Fibroblast of skin of left quadriceps (primary cell): ENCODE measurements at places on chromosomes 2 and 18.

GRCh38 chr18:59661891-59662701 is 35.1 kb downstream of the CCBE1 start:
- no peak for DNase-seq

DNA sequence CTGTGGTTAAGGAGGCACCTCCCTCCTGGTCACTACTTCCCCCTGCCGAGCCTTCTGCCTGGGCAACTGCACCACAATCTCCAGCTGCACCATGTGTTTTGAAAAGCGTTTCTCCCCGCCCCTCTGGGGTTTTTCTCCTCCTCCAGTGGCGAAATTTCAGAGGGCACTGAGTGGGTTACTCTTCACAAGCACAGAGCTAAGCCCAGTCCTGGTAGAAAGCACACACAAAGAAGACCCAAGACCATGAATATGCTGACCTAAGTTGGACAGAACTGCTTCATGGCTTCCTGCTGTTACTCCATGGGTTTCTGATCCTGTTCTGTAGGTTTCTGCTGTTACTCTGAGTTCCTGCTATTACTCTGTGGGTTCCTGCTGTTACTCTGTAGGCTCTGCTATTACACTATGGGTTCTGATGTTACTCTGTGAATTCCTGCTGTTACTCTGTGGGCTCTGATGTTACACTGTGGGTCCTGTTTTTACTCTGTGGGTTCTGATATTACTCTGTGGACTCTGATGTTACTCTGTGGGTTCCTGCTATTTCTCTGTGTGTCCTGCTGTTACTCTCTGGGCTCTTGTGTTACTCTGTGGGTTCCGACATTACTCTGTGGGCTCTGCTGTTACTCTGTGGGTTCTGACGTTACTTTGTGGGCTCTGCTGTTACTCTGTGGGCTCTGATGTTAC is 216.6 kb downstream of the RTP5 start:
- DNase-seq: no peak

GRCh38 chr2:232088771-232089170 is 127.3 kb downstream of the DIS3L2 start:
- DNase-seq: no peak

DNA sequence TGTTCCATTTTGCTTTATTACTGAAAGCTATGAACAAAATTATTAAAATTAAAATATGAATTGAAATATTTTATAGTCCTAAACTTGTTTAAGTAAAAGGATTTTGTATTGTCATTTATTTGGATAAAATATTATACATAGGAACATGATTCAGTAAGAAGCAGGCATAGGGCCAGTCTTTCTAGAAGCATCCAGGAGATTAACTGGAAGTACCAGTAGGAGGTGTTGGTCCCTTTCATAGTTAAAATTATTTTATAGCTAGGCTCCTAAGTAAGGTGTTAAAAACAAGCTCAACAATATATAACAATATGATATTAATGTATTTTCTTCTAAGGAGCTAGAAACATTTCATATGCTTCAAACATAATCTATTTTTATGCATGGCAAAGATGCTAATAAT is 43.7 kb downstream of the FIGN start:
- DNase-seq: no peak

DNA sequence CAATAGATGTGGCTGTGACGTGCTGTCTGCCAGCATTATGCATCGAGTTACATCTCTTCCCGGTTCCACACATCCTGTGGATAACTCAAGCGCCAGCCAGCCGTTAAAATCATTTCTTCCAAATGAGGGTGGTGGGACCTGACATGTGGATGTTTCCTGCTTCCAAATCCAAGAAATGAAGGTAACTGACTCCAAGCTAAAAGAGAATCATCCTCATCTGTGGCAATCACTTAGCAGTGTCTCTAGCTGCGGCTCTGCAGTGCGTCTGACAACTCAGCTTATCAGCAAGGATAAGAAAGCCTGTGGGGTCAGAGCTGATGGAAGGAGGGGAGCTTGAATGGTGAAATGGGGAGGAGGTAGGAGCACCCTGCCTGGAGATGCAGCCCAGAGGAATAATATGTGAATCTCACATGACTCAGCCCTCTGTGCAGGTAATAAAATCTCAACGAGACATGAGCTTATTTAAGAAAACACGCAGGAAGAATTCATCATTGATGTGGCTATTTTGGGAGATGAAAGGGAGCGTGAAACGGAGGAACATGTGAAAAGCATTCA is 382.2 kb upstream of the TRIB2 start:
- no peak for DNase-seq

- DNase-seq: no peak
Measured at GRCh38 chr2:197075754-197076337, 149.3 kb upstream of the PGAP1 start.

GRCh38 chr2:29187926-29188325 is 72.7 kb downstream of the CLIP4 start:
- DNase-seq: peak; percentile 48

DNA sequence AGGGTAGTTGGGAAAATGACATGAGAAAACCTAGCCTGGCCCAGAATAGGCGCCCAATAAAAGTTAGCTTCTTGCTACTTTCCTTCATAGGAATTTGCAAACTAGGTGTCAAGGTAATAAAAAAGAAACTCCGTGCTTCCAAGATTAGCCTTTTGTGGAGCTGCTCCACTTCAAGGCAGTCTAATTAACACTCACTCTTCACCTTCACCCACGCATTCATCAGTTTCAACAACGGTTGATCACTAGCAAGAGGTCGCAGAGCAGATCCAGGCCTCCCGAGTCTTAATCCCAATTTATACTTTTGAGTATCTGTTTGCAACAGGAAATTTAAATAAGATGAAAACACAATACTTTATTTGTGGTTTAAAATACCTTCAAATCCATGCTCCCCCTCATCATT is 39.5 kb upstream of the TANK start:
- DNase-seq: no peak

DNA sequence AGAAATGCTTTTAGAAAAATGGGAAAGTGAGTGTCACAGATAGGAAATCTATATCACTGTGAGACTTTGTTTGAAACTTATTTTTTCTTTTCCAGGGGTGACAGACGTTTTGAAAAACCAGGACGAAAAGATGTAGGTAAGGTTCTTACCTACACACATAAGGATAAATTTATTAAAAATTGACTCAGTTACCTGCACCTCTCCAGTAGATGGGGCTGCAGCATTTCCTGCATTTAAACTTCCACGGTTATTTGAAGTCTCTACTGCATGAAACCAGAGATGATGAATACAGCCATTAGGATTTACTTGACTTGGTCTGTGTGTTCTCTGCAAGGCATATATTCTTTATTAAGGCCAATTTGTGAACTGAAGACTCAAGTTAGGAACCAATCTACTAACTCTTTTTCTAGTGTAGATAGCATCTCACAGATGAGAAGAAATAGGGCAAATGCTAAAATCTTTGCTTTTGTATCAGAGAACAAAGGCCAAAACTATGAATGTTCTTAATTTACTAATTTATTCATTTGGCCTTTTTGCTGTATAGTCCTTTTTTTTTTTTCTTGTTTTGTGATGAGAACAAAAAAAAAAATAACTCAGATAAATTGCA is 15.0 kb downstream of the KCNJ13 start:
- no peak for DNase-seq

DNA sequence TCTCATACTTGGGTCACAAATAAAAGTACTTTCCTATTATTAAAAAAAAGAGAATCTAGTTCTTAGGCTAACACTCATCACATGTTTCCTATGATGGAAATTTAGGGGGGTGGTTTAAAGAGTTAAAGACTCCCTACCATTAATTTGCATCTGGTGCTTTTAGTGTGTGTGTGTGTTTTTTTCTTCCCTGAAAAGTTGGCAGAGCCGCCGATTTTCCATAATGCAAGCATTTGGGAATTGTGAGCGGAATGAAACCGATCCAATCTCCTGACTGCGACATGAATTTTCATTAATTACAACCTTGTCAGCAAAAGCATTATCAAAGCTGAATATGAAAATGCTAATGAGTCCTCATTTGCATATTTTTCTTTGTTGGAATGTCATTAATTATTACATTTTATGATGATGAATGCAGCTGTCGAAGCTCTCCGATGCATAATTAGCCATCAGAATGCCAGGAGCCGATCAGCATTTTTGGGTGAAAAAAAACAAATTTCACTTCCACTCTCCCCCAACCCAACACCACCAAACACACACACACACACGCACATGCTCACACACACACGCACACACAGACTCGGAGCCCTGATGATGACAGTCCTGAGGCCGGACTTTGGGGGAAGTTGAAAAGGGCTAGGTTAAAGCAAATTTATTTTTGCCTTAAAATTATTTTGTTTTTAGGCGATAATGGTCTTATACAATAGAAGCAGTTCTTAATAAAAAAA is 165.4 kb downstream of the TCF4 start:
- DNase-seq: no peak

DNA sequence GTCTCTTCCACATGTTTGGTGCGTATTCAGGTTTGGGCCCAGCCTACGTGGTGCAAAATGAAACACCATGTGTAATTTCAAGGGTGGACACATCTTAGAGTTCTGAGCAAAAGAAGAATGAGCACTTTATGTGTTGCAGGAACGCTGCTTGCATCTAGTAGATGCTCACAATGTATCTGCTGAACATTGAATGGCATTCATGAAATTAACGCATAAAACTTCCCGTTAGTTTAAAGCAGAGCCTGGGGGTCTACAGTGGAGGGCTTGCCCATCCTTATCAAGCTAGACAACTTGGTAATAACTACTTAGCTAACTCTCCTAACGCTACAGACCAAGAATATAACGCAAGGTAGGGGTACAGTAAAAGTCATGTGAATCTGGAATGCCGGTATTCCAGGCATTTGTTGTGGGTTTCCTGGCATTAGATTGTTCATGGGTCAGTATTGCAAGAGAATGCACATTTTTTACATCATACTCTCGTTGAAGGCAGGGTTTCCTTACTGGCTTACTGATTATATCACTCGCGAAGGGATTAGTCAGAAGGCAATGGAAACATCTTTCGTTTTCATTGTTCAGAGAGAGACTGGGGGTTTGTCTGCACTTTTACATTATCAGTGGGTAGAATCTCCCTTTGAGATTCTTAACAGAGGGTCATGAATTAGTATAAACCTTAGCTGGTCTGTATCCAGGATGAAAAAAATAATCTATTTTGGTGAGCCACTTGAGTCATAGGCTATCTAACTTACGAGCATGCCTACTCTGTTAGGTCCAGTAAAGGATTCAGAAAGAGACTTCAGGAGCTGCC is 229.5 kb upstream of the EPAS1 start:
- peak; percentile 94 for DNase-seq

DNA sequence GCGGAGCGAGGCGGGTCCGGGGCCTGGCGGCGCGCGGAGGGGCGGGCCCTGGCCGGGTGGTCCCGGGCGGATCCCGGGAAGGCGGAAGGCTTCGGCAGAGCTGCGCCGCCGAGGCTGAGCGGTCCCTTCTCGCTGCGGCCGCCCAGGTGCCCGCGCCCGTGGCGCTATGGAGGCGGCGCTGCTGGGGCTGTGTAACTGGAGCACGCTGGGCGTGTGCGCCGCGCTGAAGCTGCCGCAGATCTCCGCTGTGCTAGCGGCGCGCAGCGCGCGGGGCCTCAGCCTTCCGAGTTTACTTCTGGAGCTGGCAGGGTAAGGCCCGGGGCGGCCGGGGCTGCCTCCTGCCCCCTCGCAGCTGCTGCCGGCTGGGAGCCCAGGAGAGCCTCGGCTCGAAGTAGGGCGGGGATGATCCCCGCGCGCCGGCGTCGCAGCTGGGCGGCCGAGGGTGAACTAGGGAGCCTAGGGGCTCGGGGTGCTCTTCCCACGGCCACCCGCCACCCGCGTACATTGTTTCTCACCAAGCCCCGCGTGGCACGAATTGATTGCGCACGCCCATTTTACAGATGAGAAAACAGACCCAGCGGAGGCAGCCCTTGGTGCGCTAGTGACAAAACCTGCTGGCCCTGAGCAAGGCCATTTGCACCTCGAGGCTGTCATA is at the start of gene SLC66A3:
SLC66A3 (plus strand) TSS at position 87 of the 655 bp plus-strand sequence; CDS start at position 167, 80 bp downstream.
- DNase-seq: peak; percentile 77

DNA sequence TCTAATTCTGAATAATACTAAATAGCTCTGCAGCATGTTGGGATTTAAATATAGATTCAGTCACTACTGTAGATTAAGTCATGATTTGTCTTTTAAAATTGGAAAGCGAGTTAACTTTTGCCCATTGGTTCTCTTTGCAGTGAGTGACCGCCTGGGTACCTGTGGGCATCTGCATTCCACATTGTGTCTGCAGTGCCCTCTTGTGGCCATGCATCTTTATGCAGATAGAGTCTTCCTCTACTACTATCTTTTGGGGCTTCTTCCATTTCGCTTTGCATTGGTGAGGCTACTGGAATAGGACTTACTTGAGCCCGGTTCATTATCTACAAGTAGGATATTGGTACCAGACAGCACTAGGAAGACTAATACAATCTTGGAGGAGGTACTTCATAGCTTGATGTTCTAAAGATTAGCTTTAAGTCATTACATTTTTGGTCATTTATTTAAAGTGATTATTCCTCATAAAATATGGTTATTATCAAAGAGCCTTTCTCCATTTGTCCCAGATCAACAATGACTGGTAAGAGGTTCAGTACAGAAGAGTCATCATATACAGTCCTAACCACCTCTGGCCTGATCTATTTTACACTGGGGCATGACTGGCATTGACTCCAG is 203.0 kb downstream of the SOCS6 start:
- peak; percentile 9 for DNase-seq
